ENCODE measurements at places on chromosomes 7 and 10. TPM values are rescaled to one million over a fixed set of nuclear protein-coding genes. Genes with fewer than 3 reads are reported as not detected.

- DNase-seq, result peak; percentile 18
Measured at GRCh38 chr10:131579251-131580071, 267.9 kb upstream of the TCERG1L start.

Gene MICU1
- 47.5 TPM for total RNA-seq

Gene NOM1
- total RNA-seq, result 0.58 TPM

GRCh38 chr10:102985811-102986210, 67.7 kb downstream of the CNNM2 start:
- DNase-seq, result no peak

- no peak for DNase-seq
Measured at GRCh38 chr7:129740574-129741410, 129.3 kb downstream of the NRF1 start.

Gene SRGN
- total RNA-seq, result 43.8 TPM

Gene SPDYE9
- not detected for total RNA-seq

Gene KAZALD1
- 35.5 TPM for total RNA-seq

- peak; percentile 21 for DNase-seq
Measured at GRCh38 chr10:127813290-127813689, 76.3 kb downstream of the FOXI2 start.
